ENCODE measurements at places on chromosomes 12 and 14. TPM values are rescaled to one million over a fixed set of nuclear protein-coding genes. Genes with fewer than 3 reads are reported as not detected.

AQP6 gene
- total RNA-seq, result not detected

CCDC175 gene
- total RNA-seq, result not detected

LRFN5 gene
- under 0.01 TPM for total RNA-seq

NOXRED1 gene
- 0.09 TPM for total RNA-seq
